ENCODE measurements at places on chromosomes 7 and 10.

GRCh38 chr7:22601003-22601402, 101.0 kb upstream of the STEAP1B start:
- DNase-seq = no peak

DNA sequence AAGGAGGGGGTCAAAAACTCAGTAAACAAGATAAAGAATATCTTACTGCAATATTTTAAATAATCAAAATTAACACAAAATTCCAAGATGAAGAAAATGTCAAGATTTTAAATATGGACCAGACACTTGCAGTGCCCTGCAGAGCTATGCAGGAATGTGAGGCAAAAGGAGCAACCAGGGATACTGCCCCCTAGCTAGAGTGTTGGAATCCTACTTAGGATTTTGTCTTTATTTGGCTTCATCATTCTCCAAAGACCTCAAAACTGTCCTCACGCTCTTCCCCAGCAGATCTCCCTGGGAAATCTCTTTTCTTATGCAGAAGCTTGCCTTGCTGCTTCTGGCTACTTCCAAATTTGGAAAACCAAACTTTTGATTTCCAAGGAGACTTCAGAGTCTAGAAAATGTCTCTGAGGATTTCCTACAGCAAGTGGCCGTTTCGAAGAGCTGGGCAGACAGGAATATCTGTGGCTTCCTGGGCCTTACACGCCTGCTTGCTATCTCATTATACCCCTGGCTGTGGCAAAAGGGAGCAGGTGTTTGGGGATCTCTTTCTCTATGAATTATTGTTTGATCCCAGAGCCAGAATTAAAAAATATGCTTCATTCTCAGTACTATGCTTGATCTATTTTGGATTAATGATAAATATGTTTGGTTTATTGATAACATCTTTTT, 232.2 kb upstream of the BMPER start:
- DNase-seq = no peak

DNA sequence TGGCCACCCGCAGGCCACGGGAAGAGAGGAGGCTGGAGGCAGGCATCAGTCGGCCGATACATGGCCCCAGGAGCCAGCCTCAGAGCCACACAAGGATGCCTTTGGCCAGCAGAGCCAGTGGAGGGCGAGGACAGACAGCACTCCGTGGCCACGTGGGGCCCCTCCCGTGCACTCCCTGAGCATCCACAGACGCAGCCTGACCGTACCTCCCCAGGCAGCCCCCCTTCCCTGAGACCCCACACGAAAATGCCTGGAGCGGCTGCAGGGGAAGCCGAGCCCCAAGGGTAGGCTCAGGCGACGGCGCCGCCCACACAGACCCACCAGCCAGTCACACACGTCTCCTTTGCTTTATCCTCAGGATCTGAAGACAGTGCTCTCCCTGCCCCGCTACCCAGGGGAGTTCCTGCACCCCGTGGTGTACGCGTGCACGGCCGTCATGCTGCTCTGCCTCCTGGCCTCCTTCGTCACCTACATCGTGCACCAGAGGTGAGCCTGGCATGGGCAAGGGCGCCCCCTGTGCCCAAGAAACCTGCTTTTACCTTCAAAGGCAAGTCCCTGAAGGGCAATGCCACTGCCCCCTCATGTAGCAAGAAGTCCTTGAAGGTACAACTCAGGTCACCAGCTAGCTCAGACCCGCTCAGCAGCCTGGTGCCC, 9.0 kb downstream of the ADGRA1 start:
- no peak for DNase-seq

DNA sequence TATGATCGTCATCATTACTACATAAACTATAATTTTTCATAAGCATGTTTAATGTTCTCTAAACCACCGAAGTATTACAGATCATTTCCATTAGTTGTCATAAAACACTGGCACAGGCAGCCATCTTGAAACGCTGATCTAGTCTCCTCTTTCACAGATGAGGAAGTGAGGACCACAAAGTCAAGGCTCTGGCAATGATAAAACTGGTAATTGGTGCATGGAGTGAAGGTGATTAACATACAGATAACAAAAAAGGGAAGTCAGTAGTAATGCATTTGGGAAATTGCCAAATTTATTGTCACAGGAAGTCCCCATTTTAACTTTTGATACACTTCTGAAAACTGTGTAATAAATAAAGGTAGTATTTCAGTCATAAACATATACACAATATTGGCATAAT, 49.3 kb downstream of the FBXL13 start:
- DNase-seq = no peak

DNA sequence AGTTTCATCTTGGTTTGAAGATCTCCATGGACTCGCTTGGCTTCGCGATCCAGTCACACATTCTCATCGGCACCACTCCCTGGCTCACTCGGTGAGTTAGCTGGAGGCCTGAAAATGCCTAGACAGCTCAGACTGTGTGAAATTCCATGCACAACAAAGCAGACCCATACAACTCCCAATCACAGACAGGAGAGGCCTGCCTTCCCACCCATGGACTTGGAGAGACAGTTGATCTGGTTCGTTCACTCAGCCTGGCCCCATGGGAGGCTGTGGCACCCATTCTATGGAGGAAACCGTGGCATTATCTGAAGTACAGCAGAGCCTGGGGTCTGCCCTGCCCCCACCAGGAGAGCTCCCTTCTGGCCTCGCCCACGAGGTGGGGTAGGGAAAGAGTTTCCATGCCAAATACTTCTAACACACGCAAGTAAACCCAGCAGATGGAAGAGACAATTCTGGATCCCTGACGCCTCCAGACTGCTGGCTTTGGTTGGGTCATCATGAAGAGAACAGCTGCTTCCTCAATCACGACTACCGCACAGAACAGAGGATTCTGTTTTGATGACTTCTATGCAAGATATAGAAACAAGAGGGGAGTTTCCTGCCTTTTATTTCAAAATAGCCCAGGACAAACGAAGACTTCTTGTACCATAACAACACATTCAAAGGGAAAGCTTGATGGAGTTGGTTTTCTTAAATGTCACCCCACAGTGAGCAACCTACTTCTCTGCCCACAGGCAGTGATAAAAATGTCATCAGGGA, 15.9 kb downstream of the FAM53B start:
- DNase-seq = no peak

GRCh38 chr10:95509251-95509650, 51.9 kb downstream of the SORBS1 start:
- DNase-seq = no peak

- DNase-seq = no peak
Measured at GRCh38 chr10:10787586-10787985, 230.1 kb upstream of the CELF2 start.

DNA sequence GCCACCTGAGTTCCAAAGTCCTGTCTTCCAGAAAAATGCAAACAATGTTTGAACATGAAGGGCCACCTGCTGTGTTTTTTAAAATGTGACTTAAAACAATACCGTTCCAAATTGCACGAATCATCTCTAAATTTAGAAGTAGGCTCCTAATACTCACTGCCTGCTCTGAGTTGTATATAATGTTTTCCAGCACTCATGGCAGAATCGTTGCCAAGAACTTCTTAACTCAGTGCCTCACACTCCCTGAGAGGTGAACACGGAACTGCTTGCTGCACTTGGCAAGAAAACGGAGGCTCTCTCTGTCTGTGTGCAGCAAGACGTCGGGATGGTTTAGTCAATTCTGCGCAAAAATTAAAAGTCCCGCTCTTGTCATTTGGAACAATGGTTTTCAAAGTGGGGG, 757.3 kb upstream of the AUTS2 start:
- DNase-seq = no peak

GRCh38 chr7:117071551-117071950, 118.2 kb downstream of the ST7 start:
- no peak for DNase-seq

GRCh38 chr10:96249264-96249663, 22.1 kb downstream of the BLNK start:
- DNase-seq = no peak

DNA sequence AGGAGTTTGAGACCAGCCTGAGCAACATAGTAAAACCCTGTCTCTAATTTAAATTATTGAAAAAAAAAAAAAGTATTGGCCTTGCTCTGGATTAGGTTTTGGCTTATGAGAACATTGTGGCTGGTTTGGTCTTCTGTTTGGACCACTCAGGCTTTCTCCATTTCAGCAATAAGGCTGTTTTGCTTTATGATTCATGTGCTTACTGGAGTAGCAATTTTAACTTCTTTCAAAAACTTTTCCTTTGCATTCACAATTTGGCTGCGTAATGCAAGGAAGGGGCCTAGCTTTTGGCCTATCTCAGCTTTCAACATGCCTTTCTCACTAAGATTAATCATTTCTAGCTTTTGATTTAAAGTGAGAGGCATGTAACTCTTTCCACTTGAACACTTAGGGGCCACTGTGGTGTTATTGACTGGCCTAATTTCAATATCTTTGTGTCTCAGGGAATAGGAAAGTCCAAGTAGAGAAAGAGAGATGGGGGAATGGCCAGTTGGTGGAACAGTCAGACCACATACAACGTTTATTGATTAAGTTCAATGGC, 38.0 kb upstream of the SRPK2 start:
- DNase-seq = no peak

GRCh38 chr10:22764639-22765038, 50.3 kb upstream of the PIP4K2A start:
- no peak for DNase-seq

DNA sequence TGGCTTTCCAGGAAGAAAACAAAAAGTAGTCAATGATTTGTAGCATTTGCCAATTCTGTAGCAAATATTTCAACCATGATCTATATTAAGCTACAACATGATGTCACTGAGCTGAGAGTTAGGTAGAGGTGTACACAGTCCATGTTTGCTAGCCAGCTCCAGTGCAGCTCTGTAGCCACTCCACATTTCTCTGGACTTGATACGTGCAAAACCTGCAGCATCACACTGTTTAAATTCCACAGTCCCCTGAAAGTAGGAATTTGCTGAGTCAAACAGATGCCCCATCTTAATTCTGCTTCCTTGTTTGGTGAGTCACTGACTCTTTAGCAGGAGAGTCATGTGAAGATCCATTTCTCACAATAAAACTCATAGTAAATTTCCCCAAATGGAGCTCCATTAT, 89.8 kb upstream of the LRRTM3 start:
- no peak for DNase-seq

DNA sequence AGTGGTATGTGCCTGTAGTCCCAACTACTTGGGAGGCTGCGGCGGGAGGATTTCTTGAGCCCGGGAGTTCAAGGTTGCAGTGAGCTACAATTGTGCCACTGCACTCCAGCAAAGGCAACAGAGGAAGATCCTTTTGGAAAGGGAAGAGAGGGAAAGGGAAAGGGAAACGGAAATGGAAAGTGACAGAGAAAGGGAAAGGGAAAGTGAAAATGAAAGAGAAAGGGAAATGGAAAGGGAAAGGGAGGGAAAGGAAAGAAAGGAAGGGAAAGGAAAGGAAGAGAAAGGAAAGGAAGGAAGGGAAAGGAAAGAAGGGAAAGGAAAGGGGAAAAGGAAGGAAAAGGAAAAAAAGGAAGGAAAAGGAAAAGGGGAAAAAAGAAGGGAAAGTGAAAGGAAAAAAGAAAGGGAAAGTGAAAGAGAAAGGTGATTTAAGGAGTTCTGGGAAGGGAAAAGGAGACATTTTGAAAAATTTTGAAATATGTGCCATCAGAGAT, 2.3 kb upstream of the ZC3HAV1 start:
- DNase-seq = no peak

- DNase-seq = no peak
Measured at GRCh38 chr7:69708857-69709256, 110.6 kb downstream of the AUTS2 start.

DNA sequence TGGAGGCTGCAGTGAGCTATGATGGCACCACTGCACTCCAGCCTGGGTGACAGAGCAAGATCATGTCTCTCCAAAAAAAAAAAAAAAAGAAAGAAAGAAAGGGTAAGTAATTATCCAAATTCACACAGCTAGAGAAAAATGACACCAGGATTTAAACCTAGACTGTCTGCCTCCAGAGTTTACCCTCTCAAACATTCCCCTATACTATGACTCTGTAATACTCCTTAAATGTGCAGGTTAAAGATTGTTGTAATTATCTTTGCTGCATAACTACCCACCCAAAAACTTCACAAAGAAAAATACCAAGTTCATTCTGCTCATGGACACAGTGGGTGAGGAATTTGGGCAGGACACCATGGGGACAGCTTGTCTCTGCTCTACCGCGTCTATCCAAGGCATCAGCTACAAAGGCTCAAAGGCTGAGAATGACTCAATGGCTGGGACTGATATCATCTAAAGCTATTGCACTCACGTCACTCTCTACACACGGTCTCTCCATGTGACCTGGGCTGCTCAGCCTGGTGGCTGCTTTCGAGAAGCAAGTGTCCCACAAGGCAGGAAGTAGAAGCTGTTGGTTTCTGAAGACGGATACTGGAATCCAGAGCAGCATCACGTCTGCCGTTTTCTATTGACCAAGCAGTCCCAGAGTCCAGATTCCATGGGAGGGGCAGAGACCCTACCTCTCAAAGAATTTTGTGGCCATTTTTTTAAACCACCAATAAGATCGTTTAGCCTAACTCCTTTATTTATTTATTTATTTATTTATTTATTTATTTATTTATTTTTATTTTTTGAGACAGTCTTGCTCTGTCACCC, 185.7 kb upstream of the AUTS2 start:
- DNase-seq = no peak
